M059J (cell line): ENCODE measurements at places on chromosomes 6 and 20.
A peak's percentile ranks its signal among the peaks of the same experiment; 100 is the strongest.

- DNase-seq: no peak
These were observed 117.8 kb upstream of the KCNG1 start for GRCh38 chr20:51140671-51141070.

GRCh38 chr6:1970151-1970561, 275.2 kb downstream of the GMDS start:
- no peak for DNase-seq

DNA sequence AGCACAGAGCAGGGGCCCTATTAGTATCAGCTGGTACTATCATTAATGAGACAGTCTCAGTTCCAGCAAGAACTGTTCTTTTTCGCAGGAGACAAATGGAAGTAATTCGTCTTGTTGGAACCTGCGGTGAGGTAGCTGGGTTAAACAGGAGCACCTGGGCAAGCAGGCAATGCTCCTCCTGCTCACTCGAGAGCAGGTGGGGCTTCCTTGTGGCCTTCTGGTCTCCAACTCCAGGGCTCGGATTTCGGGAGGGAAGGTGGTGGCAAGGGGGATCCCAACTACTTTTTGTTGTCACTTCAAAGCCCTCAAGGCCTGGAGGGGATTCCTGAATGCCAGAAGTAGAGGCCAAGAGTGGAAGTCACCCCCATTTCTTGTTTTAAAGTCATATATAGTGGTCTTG, 1.3 kb upstream of the SPEF1 start:
- no peak for DNase-seq

GRCh38 chr6:130831607-130832006, 4.4 kb downstream of the SMLR1 start:
- no peak for DNase-seq

DNA sequence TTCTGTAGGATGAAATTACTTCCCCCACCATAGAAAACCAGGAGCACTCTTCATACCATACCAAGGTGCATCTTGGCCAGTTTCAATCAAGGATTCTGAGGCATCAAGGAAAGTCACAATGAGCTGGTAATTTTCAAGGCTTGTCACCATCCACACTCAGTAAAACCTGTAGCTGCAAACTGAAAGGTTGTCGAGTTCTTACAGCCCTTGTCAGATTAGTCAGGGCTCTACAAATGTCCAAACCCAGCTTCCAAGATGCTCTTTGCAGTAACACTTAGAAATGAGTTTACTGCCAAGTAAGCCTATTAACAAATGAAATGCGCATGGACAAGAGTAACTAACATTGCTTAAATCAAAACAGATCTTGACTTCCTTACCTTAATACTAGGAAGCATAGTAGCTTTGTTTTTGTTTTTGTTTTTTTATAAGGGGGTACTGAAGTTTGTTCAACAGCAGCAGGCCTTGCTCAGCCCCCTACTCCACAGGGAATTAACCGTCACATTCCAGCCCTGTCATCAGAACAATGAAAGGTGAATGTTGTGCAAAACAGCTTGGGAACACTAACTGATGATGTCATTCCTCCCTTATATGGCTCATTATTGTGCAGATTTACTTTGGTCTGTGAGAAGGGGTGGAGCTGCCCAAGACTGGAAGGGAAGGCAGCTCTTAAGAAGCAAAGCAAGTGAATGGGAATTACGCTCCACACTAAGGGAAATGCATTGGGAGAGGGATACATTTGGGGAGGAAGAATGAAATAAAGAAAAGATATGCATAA, 49.9 kb upstream of the TMEM30A start:
- peak; percentile 84 for DNase-seq

- DNase-seq: no peak
These were observed at the start of gene DSE for GRCh38 chr6:116370760-116371119. DSE (plus strand) TSS chr6:116370947; CDS start chr6:116399251, 28,304 bp downstream.

GRCh38 chr6:166106076-166106686, 61.5 kb downstream of the TBXT start:
- peak; percentile 38 for DNase-seq

GRCh38 chr6:9399916-9400315, 964.6 kb upstream of the SLC35B3 start:
- no peak for DNase-seq
